Posterior vena cava (tissue), 2 donors: ENCODE measurements at places on chromosomes 1 and 21. TPM values are rescaled to one million over a fixed set of nuclear protein-coding genes. Genes with fewer than 3 reads are reported as not detected.

Gene ADAMTS1
- 406 TPM for total RNA-seq

Gene PRRX1
- total RNA-seq: 240 TPM

Gene RPE65
- not detected for total RNA-seq

Gene TRIM67
- total RNA-seq: not detected

Gene CFHR3
- 0.38 TPM for total RNA-seq

Gene DYNLT5
- total RNA-seq: 3.0 TPM

Gene CFAP107
- total RNA-seq: not detected

Gene S100B
- 4.2 TPM for total RNA-seq

DNA sequence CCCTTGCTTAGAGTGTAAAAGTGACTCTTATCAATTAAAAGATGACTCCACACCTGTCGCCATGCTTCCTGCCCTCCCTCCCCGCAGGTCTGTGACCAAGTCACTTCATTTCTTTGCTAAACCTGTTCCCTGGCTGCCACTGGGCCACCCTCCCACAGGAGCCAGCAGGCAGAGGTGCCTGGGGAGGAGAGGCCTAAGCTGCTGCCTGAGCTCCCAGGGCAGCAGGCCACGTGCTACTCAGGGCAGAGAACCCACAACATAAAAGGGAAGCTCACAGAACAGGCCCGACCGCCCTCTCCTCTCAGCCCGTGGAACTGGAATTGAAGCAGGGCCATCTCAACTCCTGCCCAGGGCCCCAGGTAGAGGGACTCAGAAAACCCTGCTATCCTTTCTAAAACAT is 4.9 kb downstream of the C1orf198 start:
- no peak for DNase-seq

- DNase-seq: no peak
Measured at GRCh38 chr1:243944429-243945160, 94.6 kb upstream of the AKT3 start.

GRCh38 chr1:12539705-12540579 is 78.1 kb downstream of the DHRS3 start:
- DNase-seq: peak; percentile 97

GRCh38 chr1:226487921-226488320 is 60.6 kb upstream of the STUM start:
- DNase-seq: no peak

DNA sequence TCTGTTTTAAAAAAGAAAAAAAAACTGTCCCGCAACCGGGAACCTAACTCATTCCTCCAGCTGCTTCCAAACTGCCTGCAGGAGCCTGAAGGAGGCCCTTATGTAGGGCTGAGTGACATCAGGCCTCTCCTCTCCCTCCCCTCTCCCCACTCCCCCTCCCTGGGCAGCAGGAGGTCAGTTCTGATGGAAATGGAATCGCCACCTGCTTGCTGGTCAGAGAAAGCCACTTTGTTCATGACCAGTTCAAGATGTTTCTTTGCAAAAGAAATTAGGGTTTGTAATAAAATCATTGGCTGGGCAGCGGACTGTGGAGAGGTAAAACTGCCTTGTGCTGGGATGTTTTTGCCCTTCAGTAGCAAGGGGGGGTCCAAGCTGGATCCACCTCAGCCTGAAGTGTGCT is at the start of gene MAP1LC3C:
Gene MAP1LC3C (minus strand): TSS at position 73 of the 400 bp plus-strand sequence. CDS start 90 bp downstream, outside the sequence.
- no peak for DNase-seq

DNA sequence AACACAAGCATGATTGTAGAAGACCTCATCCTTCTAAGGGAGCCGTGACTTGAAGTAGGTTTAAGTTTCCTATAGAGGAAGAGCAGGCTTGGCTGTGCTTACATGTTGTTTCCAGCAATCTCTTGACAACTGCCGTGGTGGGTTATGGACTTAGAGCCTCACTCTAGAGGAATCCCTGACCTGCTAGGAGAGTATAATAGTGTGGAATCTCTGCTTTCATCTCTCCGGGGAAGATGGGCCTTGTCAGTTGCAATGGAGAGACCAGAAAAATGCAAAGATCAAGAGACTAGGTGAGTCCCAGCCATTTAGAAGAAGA is 137.6 kb downstream of the MIS18A start:
- DNase-seq: no peak
